ENCODE measurements at places on chromosomes 16 and 17.
A peak's percentile ranks its signal among the peaks of the same experiment; 100 is the strongest.

GRCh38 chr17:57966875-57967274, 11.7 kb upstream of the CUEDC1 start:
- DNase-seq: no peak

- no peak for DNase-seq
Measured at GRCh38 chr17:44001461-44001920, 2.9 kb upstream of the NAGS start.

DNA sequence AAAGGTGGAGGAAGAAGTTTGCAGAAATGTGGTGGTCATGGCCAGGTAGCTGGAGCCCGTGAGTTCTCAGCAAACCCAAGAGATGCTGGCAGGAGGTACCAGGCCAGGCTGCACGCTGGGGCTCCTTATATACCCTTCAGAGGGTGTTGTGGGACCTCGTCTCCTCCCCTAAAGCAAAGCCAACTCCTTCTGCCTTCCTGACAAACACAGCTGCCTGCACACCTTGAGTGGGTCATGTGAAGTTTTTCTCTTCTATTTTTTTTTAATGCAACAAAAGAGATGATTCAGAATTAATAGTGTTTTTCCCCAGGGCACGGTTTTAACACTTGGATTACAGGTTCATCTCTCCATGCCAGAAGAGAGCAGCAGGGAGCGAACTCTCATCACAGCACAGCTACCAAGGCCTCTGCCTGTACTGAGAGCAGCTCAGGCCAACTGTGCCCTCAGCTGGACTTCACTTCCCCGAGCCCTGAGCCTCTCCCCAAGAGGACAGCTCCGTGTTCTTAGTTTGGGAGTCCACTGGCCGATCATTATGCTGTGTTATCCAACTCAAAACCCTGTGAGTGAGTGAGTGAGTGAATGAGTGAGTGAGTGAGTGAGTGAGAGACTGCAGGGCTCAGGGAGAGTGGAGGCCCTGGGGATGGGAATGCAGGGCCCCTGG, at the start of gene KRT15:
TSS of gene KRT15 (minus strand) at position 102 of the 661 bp plus-strand sequence. CDS start at position 39, 63 bp downstream.
- no peak for DNase-seq

- DNase-seq: no peak
Measured at GRCh38 chr17:47352848-47353247, 29.1 kb downstream of the EFCAB13 start.

DNA sequence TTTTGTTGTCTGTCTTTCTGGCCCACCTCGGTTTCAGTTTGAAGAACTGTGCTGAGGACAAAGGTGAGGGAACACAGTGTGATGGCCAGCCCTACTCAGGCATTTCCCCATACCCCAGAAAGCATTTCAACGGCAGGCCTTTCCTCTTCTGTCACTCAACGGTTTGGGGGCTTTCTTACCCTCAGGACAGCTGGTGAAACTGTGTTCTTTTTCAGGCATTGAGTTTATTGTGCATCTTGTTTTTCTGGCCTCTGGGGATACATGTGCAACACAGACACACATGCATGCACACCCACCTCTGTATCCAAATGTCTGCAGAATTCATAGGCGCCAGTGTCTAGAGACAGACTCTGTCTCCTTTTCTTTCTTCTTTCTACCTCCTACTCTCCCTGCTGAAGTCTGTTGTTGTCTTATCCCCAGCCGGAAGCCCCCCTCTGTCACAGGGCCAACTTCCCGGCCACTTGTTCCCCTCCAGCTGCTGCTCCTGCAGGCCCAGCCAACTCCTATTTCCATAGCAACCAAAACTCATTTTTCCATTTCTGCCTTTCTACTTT, 17.0 kb downstream of the CHD9 start:
- no peak for DNase-seq

DNA sequence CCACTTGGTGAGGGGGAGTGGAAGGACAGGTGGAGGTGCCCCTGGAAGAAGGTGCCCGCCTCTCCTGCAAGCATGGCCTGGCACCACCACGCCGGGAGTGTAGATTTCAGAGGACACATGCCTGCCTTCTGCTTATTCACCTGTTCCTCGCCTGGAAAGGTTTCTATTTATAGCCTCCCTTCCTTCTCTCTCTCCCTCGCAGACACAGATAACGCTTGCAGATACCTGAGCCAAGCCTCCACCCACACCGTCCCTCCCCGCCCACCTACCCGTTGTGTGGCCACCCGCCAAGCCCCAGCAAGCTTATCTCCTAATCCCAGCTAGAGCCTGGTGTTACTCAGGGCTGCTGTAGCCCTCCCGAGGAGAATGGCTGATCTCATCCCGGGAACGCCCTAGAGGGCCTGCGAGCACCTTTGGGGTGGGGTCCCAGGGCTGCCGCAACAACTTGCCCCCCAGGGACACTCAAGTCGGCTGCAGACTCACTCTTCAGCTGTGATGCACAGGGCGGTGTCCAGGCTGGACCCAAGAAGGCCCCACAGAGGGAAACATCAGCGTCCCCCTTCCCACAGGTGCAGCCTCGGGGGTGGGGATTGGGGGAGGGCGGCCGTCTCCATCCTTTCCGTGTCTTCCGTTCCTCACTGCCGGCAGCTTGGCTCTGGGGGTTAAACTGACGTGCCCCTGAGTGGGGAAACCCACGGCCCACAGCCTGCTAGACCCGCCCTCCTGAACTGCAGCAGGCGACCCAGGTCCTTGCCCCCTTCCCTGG, 1.9 kb upstream of the SNAI3 start:
- no peak for DNase-seq

GRCh38 chr17:81130385-81131361, 34.6 kb upstream of the PVALEF start:
- DNase-seq: no peak

GRCh38 chr16:51655249-51655648, 504.2 kb upstream of the SALL1 start:
- no peak for DNase-seq

- DNase-seq: peak; percentile 29
Measured at GRCh38 chr17:61416540-61417363, 17.1 kb downstream of the TBX2 start.

GRCh38 chr17:41650794-41651624, 26.6 kb upstream of the KRT17 start:
- DNase-seq: no peak

DNA sequence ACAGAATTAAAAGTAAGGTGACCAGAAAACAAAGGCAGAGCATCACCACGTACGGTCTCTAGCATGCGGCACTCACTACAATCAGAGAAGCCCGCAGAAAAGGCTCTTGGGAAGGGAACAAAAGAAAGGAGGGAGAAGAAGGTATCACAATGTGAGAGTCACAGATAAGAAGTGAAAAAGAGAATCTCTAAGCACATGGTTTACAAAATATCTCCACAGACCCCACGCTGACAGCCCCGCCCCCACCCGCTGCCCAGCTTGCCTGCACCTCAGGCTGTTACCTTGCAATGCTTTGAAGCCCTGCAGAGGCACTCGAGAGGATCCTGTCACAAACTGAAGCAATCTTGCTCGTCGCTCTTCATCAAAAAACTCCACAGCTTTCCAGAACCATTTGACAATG, 40.5 kb downstream of the CEP95 start:
- DNase-seq: no peak

DNA sequence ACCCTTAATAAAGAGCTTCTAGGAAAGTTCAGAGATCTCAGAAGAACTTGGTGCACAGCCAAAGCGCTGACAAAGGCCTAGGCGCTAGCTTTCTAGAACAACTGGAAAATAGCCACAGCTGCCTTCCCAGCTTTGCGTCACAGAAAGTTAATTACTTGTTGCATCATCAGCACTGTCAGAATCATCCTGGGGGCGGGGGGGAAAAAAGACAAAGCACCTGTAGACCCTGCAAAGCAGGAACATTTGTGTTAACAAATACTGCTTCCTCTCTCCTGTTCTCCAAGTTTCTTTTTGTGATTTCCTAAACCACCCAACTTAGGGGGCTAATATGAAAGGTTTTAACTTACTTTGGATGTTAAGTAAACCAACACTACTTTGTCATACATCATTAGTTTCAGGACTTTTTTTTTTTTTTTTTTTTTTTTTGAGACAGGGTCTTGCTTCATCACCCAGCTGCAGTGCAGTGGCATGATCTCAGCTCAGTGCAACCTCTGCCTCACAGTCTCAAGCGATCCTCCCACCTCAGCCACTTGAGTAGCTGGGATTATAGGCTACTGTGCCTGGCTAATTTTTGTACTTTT, 4.8 kb upstream of the AARSD1 start:
- DNase-seq: no peak

DNA sequence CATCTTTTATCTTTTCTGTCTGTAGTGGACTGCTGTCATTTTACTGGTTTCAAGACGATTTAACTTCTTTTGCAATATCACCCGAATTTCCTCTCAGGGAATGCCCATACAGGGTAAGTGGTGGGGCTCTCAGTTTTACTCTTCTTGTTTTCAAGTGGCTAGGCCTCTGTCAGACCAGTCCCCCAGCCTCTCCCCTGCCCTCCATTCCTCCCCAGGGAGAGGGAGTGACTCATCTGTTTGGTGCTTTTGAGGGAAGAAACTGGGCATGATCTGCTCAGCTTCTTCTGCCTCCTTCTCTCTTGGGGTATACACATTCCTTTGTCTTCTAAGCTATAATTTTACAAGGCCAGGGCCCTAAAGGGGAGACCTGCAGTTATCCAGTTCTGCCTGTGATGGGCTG, 332.0 kb downstream of the CBLN1 start:
- no peak for DNase-seq

DNA sequence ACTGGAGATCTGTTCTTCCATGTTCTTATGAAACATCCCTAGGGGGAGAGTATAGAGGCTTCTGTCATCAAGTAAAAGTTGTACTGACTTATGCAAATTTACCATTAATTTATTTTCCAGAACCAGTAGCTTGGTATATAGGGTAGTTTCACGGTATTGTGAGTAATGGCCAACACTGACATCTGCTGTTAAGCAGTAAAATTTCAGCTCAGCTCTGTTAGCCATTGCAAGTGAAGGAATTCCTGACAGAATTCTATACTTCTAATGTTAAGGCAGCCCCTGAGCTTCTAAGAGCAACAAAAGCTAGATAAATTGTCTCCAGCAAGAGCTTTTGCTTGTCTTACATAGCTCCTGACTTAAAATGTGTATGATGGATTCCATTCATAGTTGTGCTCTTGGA, 613.5 kb upstream of the C16orf82 start:
- no peak for DNase-seq

DNA sequence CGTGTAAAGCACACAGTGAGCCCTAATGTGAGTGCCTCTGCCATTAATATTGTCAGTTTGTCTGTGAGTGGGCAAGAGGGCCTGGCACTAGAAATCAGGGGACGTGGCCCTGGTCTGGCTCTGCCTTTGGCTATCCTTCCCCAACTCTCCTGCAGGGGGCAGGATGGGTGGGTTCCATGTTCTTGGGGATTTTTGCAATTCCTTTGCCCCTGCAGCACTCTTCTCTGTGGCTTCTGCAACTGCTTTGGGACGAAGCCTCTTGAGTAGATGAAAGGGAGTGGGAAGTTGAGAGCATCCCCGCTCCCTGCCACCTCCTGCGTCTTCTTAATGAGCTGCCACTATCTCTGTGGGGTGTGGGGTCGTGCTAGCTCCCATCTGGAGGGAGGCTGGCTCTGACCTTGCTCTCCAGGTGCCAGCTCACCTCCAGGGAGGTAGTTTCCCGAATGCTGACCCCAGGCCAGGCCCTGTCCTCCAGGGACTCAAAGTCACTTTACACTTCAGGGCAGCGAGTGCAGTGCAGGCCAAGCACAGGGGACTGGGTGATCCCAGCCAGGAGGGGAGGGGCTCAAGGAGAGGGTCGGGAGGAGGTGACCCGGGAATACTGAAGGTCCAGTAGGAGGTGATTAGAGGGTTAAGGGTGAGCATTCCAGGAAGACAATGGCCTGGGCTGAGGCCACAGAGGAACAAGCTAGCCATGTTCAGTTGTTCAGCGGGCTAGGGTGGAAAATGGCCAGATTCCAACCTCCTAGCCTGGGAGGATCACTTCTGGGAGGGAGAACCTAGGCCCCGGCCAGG, 121.0 kb upstream of the NLRP1 start:
- DNase-seq: no peak

DNA sequence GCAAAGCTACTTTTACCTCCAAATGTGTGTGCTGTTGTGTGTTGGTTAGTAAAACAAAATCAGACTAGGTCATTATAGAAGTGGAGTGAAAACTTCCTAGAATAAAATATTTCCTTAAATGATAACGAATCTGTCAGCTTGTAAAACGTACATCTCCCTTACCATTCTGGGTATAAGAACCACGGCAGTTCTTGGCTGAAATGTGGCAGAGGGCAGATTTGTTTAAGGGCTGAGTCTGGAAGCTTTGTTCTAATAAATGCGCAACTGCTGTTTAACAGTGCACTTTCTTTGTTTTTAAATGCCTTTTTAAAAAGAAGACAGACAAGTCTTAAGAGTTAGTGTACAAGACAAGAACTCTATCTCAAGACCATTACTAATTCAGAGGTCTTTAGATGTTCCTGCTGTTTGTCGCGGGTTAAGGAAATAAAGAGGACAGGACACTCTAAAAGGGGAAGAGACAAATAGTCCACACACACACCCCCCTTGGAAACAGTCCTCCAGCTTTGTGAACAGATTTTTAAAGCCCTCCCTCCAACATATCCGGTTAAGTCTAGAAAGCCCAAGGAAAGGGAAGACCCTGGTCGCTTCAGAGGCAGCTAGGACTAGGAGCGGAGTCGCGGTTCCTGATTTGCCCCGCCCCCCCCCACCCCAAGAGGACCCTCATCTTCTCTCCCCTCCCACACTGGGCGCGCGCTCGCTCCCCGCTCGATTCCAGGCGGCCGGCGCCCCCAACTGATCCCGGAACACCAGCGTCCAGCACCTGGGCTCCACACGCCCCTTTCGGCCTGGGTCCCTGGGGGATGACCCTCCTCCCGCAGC, 658 bp downstream of the SYNRG start:
- DNase-seq: no peak

- no peak for DNase-seq
Measured at GRCh38 chr17:69597898-69598692, 183.6 kb downstream of the MAP2K6 start.

- no peak for DNase-seq
Measured at GRCh38 chr17:44171931-44172455, 1.5 kb downstream of the ASB16 start.

GRCh38 chr16:82379551-82379950, 209.5 kb upstream of the MPHOSPH6 start:
- DNase-seq: no peak

DNA sequence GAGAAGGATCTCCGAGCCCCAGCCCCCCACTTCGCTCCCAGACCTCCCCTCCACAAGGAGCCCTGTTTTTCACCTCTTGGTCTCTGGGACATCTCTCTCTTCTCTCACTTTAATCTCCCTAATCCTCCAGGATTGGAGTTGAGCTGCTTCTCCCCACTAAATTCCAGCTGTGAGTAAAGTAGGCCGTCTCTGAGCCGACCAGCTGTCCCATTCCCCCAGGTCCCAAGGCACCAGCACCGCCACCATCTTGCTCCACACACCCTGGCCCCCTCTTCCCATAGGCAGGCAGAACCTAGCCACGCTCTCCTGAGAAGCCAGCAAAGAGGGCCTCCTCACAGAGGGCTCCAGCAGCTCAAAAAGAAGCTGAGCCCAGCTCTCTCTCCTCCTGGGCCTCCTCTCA, 878 bp downstream of the DLG4 start:
- DNase-seq: no peak

DNA sequence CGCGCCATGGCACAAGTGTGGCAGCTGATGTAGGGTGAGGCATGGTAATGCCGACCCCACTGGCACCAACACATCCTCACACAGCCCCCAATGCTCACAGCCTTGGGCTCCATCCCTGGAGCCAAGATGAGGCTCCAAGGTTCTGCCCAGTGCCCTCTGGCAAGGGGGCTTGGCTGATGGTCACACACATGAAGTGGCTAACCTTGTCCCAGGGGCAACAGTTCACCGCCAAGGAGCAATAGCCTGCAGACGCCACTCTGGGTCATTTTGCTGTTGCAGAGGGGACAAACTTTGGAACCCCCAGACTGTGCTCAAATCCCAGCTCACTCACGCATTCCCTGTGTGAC, 26.8 kb downstream of the TNFRSF13B start:
- DNase-seq: no peak

GRCh38 chr16:81447383-81448101, 2.9 kb downstream of the CMIP start:
- DNase-seq: no peak

All from T-helper 17 cell (primary cell).